ENCODE measurements at places on chromosomes 2 and 18.

- DNase-seq, result no peak
Measured at GRCh38 chr18:2655954-2656236, 369 bp downstream of the SMCHD1 start.

DNA sequence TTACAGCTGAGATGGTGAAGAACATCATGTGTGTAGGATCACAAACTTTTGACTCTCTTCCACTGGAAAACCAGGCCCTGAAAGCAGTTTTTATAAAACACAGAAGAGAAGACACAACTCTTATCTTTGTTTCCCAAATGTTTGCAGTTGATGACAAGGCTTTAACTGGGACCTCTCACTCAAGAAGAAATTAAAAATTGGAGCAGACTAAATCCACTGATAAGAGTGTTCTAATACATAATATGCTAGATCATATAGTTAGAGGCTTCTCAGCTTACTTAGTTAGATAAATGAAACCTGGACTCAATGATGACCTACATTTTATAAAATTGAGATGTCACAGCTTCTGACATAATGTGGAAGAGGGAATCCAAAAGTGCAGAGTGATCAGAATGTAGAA, 158.3 kb upstream of the WDSUB1 start:
- no peak for DNase-seq

DNA sequence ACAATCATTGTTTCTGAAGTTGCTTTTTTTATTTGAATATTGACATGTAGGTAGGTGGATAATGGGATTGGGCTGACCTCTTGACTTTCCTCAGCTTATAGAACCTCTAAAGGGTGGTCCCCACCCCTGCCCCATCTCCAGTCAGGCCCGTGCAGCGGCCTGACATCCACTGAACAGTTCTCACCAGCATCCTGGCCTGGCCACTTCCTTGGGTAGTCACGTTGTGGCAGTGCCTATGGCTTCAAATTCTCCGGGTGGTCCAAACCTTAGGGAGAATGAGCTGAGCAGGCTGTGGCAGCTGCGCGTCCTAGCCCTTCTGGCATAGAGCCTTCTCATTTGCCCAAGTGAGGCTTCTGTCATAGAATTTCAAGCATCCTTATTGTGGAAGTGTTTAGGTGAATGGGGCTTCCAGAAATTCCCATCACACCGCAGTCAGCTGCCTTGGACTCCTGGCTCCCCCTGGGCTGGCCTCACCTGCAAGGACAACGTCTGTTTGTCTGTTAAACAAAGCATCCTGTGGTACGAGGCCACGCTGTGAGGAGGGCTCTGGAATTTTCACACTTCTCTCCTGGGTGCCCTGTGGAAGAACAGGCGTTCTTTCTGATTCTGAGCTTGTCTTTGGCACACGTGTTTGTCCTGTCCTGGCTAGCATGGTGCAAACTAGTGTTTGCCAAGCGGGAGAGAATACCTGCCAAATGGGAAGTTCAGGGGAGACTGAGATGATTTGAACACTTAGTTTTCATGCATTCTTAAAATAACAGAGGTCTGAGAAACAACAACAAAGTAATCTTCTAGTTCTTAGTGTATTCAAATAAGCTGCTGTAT, 31.8 kb upstream of the OTOS start:
- DNase-seq, result no peak

DNA sequence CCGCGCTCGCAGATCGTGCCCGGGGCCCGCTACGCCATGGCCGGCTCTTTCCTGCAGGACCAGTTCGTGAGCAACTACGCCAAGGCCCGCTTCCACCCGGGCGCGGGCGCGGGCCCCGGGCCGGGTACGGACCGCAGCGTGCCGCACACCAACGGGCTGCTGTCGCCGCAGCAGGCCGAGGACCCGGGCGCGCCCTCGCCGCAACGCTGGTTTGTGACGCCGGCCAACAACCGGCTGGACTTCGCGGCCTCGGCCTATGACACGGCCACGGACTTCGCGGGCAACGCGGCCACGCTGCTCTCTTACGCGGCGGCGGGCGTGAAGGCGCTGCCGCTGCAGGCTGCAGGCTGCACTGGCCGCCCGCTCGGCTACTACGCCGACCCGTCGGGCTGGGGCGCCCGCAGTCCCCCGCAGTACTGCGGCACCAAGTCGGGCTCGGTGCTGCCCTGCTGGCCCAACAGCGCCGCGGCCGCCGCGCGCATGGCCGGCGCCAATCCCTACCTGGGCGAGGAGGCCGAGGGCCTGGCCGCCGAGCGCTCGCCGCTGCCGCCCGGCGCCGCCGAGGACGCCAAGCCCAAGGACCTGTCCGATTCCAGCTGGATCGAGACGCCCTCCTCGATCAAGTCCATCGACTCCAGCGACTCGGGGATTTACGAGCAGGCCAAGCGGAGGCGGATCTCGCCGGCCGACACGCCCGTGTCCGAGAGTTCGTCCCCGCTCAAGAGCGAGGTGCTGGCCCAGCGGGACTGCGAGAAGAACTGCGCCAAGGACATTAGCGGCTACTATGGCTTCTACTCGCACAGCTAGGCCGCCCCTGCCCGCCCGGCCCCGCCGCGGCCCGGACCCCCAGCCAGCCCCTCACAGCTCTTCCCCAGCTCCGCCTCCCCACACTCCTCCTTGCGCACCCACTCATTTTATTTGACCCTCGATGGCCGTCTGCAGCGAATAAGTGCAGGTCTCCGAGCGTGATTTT, 7.6 kb downstream of the TBR1 start:
- peak; percentile 43 for DNase-seq

DNA sequence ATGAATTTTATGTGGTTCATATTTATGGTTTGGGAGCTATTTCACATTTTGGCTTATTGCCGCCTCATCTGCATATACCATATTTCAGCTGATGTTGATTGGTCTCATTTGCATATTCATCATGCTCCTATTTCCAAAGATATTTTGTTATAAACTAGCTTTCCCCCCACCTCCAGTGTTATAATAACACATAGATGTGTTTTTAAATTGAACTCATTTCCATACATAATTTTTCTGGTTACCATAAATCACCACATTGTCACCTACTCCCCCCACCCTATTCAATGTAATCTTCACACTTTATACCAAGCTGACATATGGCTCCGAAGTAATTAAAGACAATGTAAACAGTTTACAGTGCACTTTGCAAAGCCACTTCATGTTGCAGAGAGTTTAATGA, 101.2 kb downstream of the FSHR start:
- no peak for DNase-seq

GRCh38 chr2:77397763-77398162, 124.4 kb downstream of the LRRTM4 start:
- DNase-seq, result no peak

DNA sequence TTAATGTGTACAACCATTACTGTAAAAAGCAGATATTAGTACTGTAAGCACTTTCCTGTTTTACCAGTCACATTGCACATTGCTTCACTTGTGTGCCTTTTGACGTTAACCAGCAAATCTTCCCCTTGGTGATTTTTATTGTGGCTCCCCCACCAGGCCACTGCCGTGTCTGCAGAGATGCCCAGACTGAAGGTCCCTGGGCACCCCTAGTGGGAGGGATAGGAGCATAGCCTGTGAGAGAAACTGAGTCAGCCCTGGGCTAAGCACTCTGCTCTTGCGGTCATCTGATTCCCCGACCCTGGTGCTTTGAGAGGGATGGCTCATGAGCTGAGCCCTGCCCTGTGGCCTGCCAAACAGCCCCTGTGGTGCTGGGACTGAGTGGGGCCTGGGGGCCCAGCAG, 73.4 kb downstream of the INPP4A start:
- DNase-seq, result peak; percentile 70

DNA sequence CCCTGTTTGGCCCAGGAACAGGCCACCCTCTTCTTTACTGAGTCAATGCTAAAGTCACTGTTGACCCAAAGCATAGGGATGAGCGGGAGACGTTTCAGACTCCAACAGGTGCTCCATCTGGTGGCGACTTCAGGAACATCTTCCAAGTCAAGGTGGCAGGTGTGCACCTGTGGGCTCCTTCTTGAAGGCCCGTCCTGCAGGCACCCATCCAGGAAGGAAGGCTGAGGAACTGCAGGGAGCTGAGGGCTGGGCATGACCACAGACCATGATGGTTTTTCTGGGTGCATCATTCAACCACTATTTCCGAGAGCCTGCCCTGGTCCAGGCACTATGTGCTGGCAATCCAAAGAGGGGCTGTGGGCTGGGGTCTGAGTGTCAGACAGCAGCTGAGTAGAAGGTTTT, 142.8 kb downstream of the NDUFA10 start:
- peak; percentile 69 for DNase-seq

DNA sequence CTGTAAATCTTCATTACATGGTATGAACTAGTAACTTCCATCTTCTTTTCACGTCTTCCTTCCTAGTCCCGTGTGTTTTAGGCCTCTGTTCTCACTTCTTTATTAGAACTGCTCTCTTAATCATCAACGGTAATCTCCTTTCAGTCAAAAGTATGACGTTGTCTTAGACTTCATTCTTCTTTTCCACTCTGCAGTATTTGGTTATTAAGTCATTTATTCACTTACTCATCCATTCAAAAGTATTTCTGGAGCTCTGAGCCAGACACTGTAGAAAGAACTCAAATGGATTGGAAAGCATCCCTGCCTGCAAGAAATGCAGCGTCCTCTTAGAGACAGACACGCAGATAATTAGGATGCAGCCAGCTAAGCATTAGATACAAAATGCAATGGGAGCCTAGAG, 494.6 kb upstream of the NRP2 start:
- DNase-seq, result no peak

DNA sequence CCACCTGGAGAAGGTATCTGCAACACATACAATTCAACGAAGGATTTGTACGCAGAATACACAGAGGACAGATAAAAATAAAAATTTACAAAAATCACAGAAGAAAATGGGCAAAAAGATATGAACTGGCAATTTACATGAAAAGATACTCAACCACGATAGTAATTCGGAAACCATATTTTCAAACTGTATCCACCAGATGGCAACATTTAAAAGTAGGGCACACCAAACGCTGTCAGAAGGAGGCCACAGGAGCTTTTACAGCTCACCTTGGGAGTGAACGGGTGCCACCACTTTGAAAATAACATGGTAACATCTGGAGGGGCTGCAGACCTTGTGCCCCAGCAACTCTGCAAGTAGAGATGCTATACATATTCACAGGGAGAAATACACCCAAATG, 9.8 kb downstream of the KIF1A start:
- no peak for DNase-seq

- no peak for DNase-seq
Measured at GRCh38 chr2:160498137-160498536, 4.5 kb upstream of the RBMS1 start.

DNA sequence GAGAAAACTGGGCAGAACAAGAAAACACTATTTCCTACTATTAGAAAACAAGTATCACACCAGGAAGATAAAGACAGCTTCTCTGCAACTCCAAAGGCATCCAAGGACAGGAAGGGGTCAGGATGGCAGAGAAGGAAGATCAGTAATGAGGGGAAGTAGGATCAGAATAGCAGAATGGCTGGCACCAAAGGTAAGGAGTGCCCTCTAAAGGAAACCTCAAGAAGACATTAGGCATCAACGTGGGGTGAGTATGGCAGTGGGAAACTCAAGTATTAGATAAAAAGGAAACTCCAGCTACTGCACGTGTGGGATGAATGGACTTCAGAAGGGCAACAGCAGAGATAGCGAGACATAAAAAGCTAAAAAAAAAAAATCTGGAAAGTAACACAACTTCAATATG, 25.9 kb downstream of the HDLBP start:
- DNase-seq, result no peak

DNA sequence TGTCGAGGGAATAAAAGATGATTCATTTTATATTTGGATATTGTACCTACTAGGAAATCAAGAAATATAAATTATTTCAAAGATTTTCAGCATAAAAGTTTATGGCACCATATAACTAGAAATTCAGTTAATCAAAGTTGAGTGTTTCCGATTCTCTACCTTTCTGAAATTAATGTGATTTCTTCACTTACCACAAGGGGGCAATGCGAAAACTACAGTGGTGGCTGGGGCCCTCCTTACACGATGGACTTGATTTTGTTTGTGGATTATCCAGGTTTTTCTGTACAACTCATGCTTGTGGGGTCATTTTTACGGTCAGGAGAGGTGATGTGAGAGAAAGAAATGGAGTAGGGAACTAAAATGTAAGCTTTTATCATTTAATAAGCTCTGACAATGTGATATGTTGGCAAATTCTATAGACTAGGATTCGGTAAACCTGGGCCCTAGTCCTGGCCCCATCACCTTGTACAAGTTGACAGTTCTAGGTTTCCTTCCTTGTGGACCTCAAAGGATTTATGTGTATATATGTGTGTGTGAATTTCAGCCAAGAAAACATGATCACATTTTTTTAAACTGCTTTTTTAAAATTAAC, 47.6 kb downstream of the G6PC2 start:
- no peak for DNase-seq

DNA sequence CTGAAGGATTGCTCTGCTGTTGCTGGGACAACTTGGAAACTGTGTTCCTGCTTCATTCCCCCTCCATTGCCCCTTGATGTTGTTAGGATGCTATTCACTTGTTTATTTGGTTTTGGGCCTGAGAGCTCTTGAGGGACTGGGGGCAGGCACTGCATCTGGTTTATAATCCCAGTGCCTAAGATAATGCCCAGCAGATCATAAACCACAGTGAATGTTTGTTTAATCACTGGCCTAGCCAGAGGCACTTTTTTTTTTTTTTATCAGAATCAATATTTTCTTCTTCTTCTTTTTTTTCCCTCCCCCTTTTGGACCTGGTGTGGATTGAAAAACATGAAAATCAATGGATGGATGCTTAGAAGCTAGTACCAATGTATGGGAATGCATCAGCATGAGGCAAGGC, 38.1 kb downstream of the KCNS3 start:
- DNase-seq, result no peak

DNA sequence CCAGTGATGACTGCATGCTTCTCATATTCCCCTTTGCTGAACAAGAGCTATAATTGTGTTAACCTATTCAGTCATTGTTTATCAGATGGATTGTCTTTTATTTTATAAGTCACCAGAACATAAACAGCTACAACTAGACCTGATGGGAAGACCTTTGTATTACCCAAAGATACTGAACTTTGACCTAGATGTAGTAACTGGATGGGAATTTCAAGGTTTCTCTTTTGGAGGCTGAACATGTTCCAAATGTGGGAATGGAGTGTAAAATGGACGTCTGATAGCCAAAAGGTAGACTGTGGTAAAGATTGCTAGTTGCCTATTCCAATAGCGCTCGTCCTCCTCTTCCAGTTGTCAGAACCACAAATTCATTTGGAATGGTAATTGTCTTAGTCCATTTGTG, 56.4 kb upstream of the ST3GAL5 start:
- DNase-seq, result no peak

GRCh38 chr2:155223781-155224406, 525.4 kb downstream of the KCNJ3 start:
- DNase-seq, result peak; percentile 16

DNA sequence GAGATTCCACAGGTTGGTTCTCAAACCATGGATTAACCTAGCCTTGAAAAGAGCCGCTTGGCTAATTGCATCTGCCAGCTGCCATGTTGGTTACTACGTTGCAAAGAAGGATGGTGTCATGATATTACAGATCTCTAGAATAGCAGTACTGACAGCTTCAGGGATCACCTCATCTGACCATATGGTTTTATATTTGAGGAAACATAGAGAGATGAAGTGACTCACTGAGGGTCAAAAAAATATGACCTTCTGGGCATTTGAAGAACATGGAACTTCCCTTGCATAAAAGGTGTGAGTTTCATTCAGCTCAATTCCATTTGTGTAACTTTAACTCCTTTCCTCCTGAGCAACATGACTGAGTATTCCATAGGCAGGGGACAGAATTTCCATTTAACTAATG, 242.3 kb downstream of the SETBP1 start:
- no peak for DNase-seq
